Pancreas (tissue), 10 donors: ENCODE measurements at places on chromosomes 12 and 14.

DNA sequence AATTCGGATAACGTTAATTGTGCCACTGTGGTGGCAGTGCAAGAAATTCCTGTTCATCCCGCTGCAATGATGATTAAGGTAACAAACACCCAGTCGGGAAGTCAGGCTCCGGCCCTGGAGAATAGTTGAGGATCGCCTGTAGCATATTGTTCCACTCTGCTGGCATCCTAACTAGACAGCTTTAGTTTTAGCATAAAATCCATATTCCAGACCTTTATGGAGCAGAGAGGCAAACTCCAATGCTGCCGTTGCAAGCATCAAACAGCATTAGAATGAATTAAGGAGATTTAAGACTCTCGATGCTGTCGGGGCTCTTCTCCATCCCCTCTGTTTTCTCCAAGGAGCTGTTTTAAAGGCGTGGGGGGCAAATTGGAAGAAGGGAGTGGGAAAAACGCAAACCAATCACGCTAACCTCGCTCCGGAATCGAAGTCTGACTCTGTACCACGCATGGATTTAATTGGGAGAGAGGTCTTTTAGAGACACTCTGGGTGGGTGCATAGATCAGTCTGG is 660.4 kb downstream of the VRK1 start:
- DNase-seq, result no peak

GRCh38 chr12:71011261-71011660 is 90.7 kb upstream of the PTPRR start:
- no peak for DNase-seq

DNA sequence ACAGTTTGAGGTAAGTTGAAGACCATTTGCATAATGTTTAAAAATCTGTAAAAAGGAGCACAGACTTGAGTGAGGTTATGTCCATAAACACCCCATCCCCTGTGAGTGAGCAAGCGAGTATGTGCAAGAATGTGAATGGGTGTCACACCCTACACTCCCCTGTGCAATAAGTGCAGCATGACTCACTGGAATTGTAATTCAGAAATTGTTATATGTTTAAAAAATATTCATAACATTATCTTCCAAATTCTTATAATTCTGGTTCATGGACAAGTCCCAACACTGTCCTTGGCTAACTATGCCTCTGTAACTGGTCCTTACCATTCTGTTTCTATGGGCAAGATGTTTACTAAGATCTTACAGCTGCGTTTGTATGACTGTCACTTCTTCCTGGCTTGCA is 207.8 kb upstream of the FAR2 start:
- DNase-seq, result no peak

DNA sequence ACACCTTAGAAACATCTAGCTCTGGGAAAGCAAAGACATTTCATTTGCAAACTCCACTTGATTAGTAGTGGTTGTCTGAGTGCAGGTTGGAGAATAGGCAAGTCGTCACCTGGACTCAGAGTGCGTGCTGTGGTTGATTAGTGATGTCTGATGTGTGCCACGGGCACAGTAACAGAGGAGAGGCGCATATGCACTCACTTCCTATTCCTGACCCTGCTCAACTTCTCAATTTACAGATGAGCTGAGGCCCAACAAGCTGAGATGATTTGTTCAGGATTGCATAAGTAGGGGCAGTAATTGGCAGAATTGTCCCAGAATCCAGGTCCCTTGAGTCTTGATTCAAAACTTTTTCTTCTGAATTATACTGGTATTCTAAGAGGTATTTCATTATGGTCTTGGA is 44.9 kb downstream of the ADCK1 start:
- DNase-seq, result no peak

GRCh38 chr12:78586790-78587189 is 277.8 kb upstream of the SYT1 start:
- no peak for DNase-seq
